ENCODE measurements at places on chromosomes 11 and 22. TPM values are rescaled to one million over a fixed set of nuclear protein-coding genes. Genes with fewer than 3 reads are reported as not detected.

GRCh38 chr22:41656556-41656955 lies 32.1 kb downstream of the SNU13 start:
- DNase-seq = no peak

GRCh38 chr22:42764895-42765363 lies 44.3 kb upstream of the A4GALT start:
- DNase-seq = no peak

DNA sequence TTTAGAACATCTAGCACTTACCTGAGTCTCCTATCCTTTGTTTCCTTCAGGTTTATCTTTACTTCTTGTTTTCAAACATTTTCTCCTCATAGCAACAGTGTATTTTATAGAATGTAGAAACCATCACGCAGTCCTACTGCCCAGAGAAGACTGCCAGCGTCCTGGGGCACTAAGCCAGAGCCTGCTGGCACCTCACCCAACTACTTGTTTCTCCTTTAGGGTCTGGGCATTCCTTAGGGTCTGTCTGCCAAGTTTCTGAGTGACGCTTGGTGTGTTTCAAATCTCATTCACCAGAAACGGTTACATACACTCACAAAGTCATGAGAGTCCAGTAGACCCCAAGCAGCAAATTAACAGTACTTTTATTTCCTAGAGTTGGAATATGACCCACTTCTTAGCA lies 49.6 kb upstream of the SLC25A1 start:
- DNase-seq = no peak

DNA sequence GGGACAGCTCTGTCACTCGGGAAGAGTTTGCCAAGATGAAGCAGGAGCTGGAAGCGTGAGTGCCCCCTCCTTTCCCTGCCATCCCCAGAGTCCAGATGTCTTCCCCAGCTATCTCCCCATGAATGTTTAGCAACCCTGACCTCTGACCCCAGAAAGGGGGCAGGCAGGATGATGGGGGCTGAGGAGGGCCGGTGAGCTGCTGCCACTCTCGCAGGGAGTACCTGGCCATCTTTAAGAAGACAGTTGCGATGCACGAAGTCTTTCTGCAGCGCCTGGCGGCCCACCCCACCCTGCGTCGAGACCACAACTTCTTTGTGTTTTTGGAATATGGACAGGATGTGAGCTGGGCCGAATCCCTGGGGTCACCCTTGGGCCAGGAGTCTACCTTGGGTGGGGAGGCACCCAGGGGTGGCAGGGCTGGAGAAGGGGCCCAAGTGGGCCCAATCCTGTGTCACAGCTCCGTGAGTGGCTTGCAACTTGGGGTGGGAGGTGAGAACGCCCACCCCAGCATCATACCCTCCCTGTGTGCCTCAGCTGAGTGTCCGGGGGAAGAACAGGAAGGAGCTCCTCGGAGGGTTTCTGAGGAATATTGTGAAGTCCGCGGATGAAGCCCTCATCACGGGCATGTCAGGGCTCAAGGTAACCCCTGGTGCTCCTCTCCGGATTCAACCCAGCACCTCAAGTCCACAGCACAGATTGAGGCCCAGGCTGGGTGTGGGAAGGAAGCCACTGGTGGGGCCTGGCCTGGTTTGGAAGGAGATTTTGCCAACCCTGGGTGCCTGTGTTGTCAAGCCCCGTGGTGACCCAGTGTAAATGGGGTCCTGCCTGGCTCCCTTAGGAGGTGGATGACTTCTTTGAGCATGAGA lies 7.5 kb downstream of the CFL1 start:
- DNase-seq = no peak

DNA sequence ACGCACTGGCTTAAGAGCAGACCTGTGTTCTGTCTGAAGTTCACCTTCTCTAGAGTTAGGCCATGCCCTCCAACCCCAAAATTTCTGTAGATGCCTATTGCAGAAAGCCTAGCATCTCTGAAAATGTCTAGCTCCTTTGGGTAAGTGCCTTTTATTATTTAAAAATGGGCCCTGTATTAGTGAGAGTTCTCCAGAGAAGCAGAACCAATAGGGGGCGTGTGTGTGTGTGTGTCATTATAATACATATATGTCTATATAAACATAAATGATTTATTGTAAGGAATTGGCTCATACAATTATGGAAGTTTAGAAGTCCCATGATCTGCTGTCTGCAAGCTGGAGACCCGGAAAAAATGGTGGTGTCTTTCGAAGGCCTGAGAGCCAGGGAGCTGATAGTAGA lies 144.7 kb downstream of the TTC17 start:
- no peak for DNase-seq

- DNase-seq = no peak
These were observed 58.2 kb upstream of the RRAS2 start for GRCh38 chr11:14417186-14417585.

GRCh38 chr11:693415-693831 lies 1.6 kb downstream of the DEAF1 start:
- DNase-seq = no peak

GRCh38 chr22:25545146-25545545 lies 19.3 kb upstream of the GRK3 start:
- DNase-seq = no peak

- peak; percentile 62 for DNase-seq
These were observed 60.7 kb downstream of the STK33 start for GRCh38 chr11:8533332-8533731.

DNA sequence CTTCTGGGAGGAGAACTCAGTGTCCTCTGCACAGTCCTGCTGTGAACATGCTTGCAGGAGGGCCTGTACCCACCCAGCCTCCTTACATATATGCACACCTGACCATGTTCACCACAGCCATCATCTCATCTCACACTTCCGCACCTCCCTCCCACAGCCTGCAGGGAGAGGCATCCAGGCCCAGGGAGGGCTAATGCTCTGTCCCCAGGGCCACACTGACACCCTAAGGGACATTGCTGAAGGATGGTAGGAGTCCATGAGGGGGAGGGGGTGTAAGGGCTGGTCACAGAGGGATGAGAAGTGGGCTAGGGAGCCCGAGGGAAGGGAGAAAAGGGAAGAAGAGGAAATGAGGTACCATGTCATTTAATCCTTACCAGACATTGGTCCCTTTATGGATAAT lies 4.4 kb upstream of the KCNC1 start:
- no peak for DNase-seq

DNA sequence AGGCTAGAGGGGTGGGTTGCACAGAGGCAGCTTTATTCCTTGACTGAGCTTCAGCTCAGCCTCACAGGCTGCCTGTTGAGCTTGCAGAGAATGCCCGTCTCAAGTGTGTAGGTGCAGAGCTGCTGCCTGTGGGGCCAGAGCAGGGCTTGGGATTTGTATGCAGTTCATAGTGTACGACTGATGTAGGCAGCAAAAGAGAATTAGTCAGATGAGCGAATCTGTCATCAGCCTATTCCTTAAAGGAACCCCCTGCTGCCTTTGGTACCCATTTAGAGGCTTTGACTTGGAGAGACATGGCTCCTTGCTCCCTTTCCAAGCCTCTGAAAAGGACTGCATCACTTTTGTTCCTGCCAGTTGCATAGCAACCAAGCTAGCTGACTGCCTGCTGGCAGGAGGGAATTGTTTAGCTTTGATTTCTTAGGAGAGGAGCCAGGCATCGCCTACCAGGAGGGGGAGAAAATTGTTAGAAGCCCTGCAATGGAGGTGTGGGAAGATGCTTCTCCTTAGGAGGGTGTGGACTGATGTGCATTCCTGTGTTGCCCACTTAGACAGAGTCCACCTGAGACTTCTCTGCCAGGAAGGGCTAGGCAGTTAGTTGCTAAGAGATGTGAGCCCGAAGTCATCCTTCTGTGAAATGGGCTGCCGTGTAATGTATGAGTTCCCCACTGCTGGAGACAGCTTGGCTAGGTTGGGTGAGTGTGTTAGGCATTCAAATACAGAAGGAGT lies 10.9 kb downstream of the ACO2 start:
- DNase-seq = no peak

DNA sequence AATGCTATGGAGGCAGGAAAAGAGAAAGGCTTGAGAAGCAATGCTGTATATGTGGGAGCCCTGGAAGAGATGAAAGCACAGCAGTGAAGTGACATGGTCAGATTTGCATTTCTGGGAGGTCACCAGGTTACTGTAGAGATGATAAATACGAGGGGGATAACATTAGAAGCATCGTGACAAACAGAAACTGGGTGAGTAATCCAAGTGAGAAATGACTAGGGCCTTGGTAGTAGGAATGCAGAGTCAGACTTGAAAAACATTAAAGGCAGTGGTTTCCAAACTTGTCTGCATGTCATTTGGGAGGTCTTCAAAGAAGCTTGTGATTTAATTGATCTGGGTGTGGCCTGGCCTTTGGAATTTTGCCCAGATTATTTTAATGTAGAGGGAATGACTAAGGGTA lies 43.9 kb downstream of the CCDC34 start:
- no peak for DNase-seq

DNA sequence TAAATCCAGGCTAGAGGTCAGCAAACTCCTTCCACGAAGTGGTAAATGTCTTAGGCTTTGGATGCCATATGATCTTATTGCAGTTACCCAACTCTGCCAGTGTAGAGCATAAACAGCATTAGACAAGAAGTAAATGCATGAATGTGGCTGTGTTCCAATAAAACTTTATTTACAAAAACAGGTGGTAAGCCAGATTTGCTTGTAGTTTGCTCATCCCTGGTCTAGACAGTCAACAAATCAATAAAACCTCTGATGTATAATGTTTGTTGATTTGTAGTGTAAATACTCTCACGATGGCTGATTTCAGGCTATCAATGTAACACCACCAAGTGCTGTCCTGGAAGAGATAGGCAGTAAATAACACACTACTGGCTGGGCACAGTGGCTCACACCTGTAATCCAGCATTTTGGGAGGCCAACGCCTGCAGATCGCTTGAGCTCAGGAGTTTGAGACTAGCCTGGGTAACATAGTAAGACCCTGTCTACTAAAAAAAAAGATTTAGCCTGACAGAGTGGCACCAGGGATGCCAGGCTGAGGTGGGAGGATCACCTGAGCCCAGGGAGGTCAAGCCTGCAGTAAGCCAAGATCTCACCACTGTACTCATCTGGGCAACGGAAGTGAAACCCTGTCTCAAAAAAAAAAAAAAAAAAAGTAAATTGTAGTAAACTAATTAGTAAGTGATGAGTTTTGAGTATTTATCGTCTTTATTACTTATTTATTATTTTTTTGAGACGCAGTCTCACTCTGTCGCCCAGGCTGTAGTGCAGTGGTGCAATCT lies 6.9 kb upstream of the CATSPER1 start:
- no peak for DNase-seq

DNA sequence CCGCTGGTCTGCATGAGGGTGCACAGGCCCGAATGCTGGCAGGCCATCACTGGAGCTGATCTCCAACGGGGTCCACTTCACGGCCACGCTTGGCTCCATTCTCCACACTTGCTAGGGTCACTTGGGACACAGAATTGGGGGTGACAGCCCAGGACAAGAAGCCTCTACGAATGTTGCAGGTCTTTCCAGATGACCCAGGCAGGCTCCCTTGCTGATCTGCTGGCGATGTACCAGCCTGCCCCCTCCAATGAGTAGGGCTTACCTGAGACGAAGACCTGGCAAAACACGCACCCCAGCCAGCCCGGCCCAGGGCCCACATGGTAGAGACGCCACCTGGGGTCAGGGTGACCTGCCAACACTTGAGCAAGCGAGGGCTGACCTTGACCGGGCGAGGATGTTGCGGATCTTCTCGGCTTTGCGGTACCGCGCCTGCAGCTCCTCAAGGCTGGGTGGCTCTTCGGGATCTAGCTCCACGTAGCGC lies 44.9 kb downstream of the C11orf58 start:
- no peak for DNase-seq

GRCh38 chr22:19478901-19479354 lies at the start of gene UFD1:
TSS of gene UFD1 (minus strand) at chr22:19479193. CDS start at chr22:19479085, 108 bp downstream.
- DNase-seq = peak; percentile 92

DNA sequence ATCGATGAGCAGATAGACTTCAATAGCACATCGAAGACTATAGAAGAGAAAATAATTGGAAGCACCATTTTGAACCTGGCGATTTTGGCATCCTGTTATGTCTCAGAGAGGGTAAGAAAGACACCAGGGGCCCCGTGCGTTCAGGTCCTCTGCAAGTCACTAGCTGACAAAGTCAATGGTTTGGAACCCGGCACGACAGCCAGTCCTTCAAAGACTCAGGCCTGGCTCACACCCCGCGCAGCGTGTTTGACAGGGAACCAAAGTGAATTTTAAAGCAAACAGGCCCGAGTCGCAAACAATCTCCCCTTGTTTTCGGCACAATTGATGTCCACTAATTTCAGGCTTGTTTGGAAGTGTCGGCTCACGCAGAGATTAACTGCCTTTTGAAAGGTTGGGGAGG lies 716.6 kb downstream of the BRD1 start:
- DNase-seq = no peak

DNA sequence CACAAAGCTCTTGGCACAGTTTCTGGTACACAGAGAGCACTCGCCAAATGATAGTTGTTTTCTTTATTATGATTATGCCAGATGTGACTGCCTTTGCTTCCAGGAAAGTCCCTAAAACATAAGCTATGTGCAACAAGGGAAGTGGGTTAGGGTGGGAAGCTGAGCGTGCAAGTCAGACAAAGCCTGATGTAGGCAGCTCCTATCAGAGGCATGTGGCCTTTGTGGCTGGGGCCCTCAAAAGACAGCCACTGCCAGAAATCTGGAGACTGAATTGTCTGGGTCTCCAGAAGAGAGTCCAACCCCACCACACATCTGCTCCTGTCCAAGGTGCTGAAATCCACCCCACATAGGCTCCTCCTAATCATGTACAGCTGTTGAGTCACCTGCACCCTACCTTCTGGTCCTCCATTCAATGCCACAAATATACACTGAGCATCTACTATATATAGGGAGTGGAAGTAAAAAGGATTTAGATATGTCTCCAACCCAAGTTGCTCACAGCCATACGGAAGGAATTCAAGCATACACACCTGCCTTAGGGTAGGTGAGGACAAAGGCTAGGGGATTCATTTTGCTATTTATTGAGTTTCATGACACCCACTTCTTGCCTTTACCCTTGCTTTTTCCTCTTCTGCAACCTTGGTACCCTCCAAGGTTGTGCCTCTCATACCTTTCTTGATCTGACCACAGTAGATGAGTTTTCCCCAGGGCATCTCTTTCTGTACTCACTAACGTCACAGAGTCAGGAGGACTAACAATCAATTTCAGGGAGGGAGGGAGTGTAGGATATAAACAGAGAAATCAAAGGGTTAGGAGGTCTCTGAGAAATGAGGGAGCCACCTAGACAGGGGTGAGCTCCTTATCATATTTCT lies 12.4 kb downstream of the SEC14L3 start:
- peak; percentile 73 for DNase-seq

- DNase-seq = no peak
These were observed 680.5 kb downstream of the BRD1 start for GRCh38 chr22:49147171-49147570.

GRCh38 chr11:69520186-69520916 lies 38.9 kb downstream of the LINC01488 start:
- DNase-seq = no peak

IGSF9B gene
- polyA plus RNA-seq = 0.86 TPM

PVALB gene
- polyA plus RNA-seq = 400 TPM

ABCG4 gene
- polyA plus RNA-seq = 0.52 TPM

TSPAN18 gene
- polyA plus RNA-seq = 13.8 TPM

CALCA gene
- 29.8 TPM for polyA plus RNA-seq

C11orf42 gene
- not detected for polyA plus RNA-seq

C11orf91 gene
- not detected for polyA plus RNA-seq

OR6T1 gene
- not detected for polyA plus RNA-seq

UBQLN3 gene
- not detected for polyA plus RNA-seq

All from kidney (tissue), 22 donors.